ENCODE measurements at places on chromosomes 1 and 21.
A peak's percentile ranks its signal among the peaks of the same experiment; 100 is the strongest.

GRCh38 chr21:29299046-29299915, 559 bp downstream of the BACH1 start:
- peak; percentile 42 for DNase-seq

DNA sequence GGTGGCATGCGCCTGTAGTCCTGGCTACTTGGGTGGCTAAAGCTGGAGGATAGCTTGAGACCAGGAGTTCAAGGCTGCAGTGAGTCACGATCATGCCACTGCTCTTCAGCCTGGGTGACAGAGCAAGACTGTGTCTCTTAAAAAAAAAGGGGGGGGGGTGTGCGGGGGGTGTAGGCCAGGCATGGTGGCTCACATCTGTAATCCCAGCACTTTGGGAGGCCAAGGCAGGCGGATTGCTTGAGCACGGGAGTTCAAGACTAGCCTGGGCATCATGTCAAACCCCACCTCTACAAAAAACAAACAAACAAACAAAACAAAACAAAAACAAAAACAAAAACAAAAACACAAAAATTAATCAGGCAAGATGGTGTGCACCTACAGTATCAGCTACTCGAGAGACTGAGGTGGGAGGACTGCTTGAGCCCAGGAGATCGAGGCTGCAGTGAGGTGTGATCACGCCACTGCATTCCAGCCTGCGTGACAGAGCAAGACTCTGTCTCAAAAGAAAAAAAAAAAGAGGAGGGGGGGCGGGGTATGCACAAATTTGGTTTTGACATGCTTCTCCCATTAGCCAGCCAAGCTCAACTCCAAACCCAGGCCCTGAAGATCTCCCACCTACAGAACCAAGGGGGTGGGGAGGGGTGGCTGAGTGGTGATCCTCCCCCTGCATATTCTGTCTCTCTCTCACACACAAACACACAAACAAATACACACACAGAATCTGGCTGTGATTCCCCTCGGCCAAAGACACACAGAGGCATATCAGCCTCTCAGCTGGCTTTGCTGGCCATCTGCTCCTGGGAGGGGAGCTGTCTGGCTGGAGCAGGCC, 3.1 kb downstream of the PTAFR start:
- no peak for DNase-seq

DNA sequence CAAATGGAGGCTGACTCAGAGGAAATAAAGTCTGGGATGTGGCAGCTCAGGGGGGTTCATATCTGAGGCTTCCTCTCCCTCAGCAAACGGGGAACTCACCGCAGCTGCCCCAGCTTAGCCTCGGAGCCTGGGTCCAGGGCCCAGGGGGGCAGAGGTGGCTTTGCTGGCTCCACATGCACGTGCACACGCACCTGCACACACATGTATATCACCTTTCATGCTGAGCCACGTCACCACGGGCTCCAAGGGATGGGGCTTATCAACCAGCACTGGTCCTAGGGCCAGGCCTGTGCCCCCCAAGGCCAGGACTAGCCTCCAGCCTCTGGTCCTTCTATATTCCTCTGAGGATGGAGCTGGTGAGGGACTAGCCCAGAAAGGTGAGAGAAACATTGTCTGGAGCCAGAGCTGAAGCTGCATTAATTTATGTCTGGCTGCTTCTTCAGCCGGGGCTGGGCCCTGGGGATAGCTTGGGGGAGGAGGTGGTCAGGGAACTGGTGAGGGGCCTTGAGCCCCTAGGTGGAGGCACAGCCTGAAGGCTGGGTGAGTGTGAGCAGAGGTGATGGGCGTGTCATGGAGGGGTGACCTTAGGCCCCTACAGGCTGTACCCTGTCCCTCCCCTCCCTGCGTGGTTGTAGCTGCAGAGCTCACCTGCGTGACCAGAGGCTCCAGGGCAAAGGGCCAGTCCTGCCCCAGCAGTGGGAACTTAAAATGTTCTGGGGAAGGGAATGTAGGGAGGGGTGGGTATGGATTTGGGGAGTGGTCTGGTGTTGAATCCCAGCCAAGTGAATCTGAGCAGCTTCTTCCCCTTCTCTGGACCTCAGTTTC, 520.8 kb downstream of the PTPRU start:
- DNase-seq: no peak

DNA sequence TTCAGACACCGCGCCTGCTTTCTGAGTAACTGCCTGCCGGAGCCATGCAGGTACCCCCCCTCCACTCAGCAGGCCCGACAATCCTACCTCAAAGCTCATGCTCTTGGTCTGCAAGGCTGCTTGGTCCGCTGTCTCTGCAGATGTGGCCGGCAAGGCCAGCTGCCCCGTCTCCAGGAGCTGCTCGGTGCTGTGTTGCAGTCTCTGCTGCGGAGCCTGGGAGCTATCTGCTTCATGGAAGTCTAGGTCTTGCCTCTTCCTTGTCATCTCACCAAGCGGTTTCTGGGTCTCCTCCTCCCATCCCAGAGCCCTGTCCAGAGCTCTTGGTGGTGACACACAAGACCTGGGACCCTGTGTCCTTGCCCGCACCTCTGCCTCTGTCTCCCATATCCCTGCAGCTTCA, 24.0 kb upstream of the GNPAT start:
- DNase-seq: no peak

GRCh38 chr1:234108921-234109320, 204.4 kb downstream of the SLC35F3 start:
- DNase-seq: no peak

DNA sequence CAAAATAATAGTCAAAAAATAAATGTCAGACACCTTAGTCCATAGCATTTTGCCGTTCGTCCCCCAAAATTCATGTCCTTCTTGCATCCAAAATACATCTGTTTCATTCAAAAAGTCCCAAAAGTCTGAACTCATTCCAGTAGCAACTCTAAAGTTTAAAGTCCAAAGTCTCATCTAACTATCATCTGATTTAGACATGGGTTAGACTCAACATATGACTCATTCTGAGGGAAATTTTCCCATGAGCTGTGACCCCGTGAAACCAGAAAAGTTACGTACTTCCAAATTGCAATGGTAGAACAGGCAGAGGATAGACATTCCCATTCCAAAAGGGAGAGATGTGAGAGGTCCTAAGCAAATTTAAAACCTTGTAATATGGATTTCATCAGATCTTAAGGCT, 48.6 kb upstream of the CACHD1 start:
- DNase-seq: no peak

DNA sequence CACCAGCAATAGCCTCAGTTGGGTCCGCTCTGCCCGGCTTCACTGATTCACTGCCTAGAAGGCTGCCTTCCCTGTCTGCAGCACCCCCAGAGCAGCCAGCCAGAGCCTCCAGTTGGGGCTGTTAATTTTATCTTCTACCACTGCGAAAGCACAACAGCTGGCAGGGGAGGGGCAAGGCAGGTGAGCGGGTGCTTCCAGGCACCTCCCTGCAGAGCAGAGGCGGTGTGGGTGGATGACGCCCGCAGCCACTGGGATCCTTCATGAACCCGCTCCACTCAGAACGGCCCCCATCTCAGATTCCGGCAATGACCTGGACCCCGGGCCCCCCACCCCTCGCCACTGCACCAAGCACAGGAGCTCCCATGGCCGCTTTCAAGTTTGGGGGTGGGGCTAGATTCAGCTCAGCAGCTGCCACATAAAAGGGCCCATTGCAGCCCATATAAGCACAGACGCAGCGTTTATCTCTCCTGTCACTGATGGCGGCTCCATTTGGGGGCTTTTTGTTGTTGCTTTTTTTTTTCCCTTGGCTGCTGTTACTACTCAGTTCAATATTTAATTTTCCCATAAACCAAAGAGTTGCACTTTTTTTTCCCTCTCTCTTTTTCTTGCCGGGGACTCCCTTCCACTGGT, 128.0 kb upstream of the KLHDC7A start:
- no peak for DNase-seq

GRCh38 chr1:230507666-230508402, 81.7 kb upstream of the PGBD5 start:
- no peak for DNase-seq

DNA sequence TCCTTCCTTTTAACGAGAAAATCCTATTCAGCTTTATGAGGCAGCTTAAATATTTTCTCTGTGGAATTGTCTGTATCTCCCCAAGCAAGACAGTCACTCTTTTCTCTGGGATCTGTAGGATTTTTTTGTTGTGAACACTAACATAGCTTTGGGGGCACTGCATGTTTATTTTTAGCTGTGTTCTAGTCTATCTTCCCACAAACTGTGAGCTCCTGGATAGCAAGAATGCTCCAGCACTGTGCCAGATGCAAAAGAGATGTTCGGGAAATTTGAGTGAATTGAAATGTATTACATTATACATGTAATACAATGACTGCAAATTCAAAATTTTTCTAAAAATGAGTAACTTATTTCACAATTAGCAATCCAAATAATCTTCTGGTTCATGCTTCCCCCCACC, 282.2 kb downstream of the PLPP3 start:
- no peak for DNase-seq

- no peak for DNase-seq
Measured at GRCh38 chr1:1550087-1550486, 9.7 kb upstream of the TMEM240 start.

DNA sequence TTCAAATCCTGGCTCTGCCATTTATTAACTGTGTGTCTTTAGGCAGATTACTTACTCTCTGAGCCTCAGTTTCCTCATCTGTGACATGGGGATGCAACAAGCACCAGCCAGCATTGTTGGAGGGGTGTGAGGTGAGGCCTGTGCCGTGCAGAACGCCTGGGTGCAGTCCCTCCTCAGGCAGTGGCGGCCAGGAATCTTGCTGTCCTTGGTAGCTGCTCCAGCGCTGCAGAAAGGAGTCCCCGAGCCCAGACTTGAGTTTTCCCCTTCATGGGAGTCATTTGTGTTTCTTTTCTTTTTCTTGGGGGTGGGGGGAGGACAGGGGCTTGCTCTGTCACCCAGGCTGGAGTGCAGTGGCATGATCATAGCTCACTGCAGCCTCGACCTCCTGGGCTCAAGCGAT, 46.6 kb downstream of the DISP3 start:
- DNase-seq: no peak

DNA sequence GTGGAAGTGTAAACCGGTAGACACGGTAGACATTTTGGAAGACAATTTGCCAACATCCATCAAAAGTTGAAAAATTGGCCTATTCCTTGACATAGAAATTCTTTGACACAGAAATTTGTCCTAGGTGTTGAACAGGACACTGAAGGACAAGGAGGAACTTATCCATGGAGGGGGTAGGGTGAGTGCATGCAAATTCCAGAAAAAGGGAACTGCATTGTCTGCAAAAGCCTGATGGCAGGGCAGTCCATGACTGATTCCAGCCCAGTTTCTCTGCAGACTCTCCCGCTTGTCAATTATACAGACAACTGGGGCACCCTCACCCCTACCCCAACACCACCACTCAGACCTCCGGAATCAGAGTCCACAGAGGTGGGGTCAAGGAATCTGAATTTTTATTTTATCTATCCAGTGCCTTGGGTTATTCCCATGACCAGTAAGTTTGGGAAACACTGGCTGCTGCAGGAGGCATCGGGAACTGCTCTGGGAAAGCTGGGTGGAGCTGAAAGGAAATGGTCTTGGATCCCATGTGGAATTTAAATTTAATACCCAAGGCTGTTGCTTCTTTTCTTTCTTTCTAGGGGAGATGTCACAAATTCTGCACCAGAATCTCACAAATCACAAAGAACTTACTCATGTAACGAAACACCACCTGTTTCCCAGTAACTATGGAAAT, 103.3 kb upstream of the SLC45A1 start:
- no peak for DNase-seq

DNA sequence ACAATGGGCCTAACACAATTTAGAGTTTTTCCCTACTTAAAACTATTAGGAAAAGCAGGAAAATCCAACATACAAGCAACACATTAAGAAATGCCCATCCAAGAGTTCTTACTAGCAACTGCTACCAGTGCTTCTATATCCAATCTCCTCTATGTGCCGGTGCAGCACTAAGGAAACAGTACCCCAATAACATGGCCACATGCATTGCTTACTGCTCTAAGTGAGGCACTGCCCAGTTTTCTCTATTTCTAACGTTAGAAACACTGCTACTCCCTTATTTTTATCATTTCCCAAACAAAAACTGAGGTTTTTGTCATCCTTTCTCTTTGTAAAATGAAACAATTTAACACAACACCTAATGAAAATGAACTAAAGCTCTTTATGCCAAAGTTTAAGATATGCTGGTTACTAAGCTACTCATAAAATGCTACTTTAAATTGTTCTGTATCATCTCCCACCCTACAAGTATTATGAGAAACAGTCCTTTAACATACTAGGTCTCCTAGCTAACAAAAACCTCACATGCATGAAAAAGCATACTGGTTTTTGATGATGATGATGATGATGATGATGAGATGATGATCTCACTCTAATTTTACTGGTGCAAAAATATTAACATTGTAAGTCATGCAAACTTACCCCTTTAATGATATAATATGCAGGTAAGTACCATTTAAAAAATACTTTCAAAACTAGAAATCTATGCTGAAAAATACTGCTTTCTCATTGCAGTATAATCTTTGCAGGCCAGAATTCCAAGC, 90.7 kb upstream of the TTC39A start:
- no peak for DNase-seq

GRCh38 chr1:79197421-79197820, 190.9 kb upstream of the ADGRL4 start:
- DNase-seq: no peak

DNA sequence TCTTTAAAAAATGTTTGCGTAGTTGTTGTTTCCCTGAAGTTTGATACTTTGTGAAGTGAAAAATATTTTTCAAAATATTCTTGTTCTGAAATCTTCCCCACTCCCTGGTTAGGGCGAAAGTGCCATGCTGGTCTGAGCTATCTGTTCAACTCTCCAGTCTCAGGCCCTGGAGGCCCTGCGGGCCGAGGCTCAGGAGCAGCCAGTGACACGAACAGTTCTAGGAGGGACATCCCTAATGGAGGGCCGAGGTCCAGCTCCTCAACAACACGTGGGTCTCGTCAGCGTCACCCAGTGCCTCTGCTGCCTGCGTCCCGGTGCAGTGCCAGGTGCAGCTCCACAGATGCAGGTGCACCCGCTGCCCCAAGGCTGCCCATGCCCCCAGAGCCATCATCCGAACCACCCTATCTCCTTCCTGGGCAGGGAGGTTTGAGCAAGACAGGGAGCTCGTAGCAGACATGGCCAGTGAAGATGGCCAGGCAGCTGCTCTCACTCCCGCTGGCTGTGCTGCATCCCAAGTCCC, 69.7 kb upstream of the COL6A1 start:
- DNase-seq: no peak

DNA sequence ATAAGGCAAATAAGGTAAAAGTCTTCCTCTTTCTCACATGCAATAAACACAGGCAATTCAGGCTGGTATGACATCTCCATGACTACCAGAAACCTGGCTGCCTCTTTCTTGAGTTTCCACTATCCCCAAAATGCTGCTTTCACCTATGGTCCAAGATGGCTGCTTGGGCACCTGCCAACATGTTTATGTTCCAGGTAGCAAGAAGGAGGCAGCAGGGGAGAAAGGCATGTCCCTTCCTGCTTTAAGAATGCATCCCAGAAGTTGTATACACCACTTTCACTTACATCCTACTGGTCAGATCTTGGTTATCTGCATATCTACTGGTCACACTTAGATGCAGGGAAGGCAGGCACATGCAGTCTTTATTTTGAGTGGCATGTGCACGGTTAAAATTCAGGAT, 19.4 kb upstream of the ACOT11 start:
- no peak for DNase-seq

- DNase-seq: no peak
Measured at GRCh38 chr1:16922885-16923431, 1.2 kb downstream of the CROCC start.

- no peak for DNase-seq
Measured at GRCh38 chr1:104973516-104973915, 1223.8 kb downstream of the AMY1C start.

- no peak for DNase-seq
Measured at GRCh38 chr1:181036107-181036836, 2.5 kb downstream of the MR1 start.

Data from stimulated activated CD4-positive, alpha-beta T cell treated with anti-CD3 and anti-CD28 coated beads, Interleukin-1b, Interleukin-23, amount 100 ng/mL, for 24 hours (primary cell).